ENCODE measurements at places on chromosomes 3 and 15.
A peak's percentile ranks its signal among the peaks of the same experiment; 100 is the strongest.

GRCh38 chr15:70385052-70385451 is 287.3 kb upstream of the TLE3 start:
- no peak for DNase-seq

DNA sequence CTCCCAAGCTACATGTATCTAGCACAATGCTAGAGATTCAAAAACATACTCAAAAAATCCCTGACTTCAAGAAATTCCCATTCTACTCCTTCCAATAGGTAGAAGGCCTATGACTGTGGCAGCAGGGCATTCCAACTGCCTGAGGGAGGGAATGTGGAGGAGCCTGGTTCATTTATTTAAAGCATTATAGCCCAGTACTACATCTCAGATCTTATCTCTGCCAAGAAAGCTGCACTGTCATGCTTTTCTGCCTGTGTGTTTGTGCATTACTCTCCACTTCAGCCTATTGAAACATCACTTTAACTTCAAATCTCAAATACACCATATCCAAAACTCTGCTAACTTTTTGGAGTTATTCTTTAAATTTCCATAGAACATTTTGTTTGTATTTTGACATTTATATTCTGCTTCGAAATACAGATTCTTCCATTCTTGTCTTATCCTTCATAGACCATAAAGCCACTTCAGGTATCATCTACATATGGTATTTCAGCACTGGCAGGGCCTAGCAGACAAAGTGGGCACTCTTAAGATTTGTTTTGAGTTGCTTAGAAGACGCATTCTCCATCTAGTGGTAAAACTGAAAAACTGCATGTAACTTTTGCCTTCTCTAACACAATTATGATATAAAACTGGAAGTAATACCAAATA is 59.1 kb upstream of the NEDD4 start:
- DNase-seq, result peak; percentile 13

DNA sequence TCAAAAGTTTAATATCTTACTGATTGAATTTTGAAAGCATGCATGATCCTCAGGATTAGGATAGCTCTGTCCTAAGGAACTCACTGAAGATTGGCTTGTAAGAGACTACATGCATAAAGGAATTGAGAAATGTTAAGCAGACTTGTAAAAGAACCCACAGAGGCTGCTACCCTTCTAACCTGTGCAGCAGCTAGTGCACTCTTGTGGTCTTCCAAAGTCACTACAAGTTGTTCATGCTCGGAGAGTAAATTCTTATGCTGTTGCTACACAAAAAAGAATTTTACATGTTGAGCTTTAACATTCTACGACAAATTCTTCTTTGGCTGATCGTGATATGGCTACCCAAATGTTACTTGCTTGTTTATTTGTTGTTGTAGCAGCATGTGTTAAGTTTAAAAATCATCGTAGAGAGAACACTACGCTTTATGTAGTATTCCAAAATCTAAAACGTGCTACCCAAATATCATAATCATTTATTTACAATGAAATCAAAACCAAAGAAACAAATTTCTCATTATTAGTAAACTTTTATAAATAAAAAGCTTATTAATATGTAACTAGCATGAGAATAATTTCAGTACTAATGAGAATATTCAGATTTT is 55.0 kb downstream of the GOLIM4 start:
- peak; percentile 49 for DNase-seq

DNA sequence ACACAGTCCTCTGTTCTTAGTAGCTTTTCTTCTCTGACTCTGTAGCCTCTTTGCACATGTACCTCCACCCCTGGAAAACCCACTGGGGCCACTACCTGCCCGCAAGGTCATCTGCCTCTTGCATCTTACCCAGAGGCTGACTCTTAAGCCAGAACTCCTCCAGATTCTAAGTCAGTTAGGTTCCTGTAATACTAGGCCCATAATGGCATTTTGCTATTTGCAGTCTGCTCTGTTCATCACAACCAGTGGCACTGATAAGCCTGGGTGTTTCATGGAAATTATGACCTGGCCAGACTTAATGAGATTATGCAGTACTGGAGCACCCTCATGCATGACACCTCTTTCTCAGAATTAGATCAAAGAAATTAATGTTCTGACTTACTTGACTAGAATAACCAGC is 31.7 kb upstream of the ATG7 start:
- no peak for DNase-seq
